ENCODE measurements at places on chromosomes 2 and 18.

GRCh38 chr18:23994361-23994902 lies 20.1 kb upstream of the TTC39C start:
- H3K27me3 ChIP-seq, result no peaks in the 10 kb centered on the region
- peak overlapping the region; percentile 10 for H3K27ac ChIP-seq
- peaks cover 10% of the 10 kb centered on the region for H3K4me1 ChIP-seq
- H3K36me3 ChIP-seq, result no peaks in the 10 kb centered on the region
- no peak overlapping the region for H3K4me3 ChIP-seq

DNA sequence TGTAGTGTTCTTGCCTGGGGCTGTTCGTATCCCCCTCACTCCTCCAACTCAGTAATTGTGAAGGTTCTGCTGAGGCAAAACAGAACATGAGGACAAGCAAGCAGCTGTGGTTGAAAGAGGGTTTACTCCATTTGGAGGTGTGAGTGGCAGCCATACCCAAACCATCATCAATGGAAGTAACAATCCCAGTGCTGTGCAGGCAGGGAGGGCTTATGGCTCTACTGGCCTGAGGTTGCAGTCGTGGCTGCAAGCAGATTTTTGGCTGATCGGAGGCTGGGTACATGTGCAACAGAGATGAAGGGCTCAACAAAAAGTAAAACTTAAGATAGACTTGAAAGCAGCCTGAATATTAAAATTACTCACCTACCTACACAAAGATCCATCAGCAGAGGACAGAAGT lies 13.2 kb downstream of the SRSF7 start:
- no peaks in the 10 kb centered on the region for H3K4me1 ChIP-seq
- DNase-seq, result no peak
- H3K36me3 ChIP-seq, result peaks cover 30% of the 10 kb centered on the region
- H3K27ac ChIP-seq, result no peak overlapping the region
- H3K27me3 ChIP-seq, result no peaks in the 10 kb centered on the region

GRCh38 chr2:170846314-170846713 lies 29.6 kb downstream of the GAD1 start:
- H3K4me1 ChIP-seq, result no peaks in the 10 kb centered on the region
- no peaks in the 10 kb centered on the region for H3K27me3 ChIP-seq
- no peaks in the 10 kb centered on the region for H3K36me3 ChIP-seq
- H3K27ac ChIP-seq, result no peak overlapping the region

DNA sequence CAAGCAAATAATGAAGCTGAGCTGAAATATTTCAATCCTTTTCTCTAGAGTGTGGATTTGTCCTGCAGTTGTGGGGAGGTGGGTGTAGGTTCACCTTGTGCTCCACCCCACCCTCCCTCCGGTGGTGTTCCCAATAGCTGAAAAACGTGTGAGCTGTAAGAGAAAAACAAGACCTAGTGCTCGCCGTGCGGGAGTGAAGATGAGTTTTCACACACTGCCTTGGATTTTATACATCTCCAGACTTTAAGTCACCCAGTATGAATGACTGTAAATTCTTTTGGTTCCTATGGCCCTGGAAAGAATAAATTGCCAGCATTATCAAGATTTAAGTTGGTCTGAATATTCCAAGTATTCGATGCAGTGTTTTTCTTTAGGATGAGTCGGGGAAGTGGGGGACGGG lies 1.9 kb upstream of the SOX11 start:
- H3K4me1 ChIP-seq, result peaks cover 3% of the 10 kb centered on the region
- peak; percentile 28 for DNase-seq
- peak overlapping the region; percentile 89 for H3K4me3 ChIP-seq
- no peaks in the 10 kb centered on the region for H3K27me3 ChIP-seq
- peak overlapping the region; percentile 43 for H3K27ac ChIP-seq

Measured in IMR-90 (cell line).